LHCN-M2 (cell line): ENCODE measurements at places on chromosomes 4 and X. TPM values are rescaled to one million over a fixed set of nuclear protein-coding genes. Genes with fewer than 3 reads are reported as not detected.

- DNase-seq = no peak
Observed at GRCh38 chrX:147069926-147070325, 255.4 kb upstream of the CXorf51A start.

- no peak for DNase-seq
Observed at GRCh38 chrX:108438110-108438623, at the start of gene COL4A6. TSS of gene COL4A6 (minus strand) at chrX:108438422. CDS start at chrX:108438196, 226 bp downstream.

DNA sequence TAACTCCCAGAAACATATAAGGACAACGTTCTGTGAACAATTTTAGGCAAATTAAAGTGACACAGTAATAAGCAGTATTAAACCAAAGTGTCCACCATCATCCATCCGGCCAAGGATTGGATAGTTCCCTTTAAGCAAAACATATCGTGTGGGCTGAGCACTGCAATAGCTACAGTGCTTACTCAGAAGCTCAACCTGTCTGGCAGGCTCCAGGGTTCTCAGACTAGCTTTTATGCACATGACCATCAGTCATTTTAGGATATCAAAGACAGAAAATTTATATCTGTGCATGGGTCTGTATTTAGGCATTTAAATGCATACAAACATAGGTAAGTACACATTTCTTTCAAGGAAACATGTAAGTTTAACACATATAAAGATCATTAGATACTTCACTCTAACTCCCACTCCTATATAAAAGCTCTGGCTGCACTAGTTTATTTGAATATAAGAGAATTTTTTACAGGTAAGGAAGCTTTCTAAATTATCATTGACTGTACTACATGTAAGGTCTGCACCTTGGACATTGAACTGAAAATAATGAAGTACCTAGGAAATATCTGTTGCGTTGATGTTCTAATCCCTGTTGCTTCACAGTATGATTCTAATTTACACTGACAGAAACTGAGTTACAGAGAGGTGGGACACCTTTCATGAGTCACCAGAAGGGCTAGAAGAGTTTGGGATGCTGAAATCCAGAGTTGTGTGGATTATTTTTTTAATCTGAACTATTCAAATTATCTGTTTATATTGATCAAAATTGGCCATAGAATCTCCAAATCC is 67.6 kb downstream of the ELOVL6 start:
- no peak for DNase-seq

Gene TBC1D8B
- 5.1 and 6.9 TPM in 2 replicates for total RNA-seq

Gene SMS
- 208 and 244 TPM in 2 replicates for total RNA-seq

Gene HPGD
- total RNA-seq = not detected in 2 replicates

DNA sequence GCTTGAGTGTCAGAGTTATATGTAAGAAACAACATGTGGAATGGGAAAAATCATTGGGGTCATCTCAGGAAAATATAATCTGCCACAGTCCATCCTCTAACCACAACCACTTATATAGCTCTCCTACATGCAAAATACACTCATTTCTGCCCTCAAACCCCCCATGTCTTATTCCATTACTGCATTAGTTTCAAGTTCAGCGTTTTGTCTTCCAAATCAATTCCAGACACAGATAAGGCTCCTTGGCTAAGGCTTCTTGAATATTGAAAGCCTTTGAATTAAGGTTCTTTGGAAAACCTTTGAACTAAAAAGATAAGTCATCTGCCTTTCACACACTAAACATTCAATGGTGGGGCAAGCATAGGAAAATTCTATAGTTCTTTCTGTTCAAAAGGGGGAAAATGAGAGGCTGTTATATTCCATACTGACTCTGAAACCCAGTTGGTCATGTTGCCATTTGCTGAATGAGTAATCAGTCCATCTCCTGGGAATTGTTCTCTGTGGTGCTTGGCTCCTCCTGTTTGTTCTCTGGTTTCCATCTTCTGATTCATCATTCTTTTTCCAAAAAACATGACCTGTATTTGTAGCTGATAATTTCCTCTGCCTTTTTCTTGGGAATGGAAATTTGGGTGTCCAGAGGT is 218.7 kb downstream of the BMPR1B start:
- peak; percentile 97 for DNase-seq

GRCh38 chr4:98522636-98523395 is 135.6 kb downstream of the TSPAN5 start:
- DNase-seq = peak; percentile 70

Gene MXRA5
- total RNA-seq = 0.11 and 0.13 TPM in 2 replicates

DNA sequence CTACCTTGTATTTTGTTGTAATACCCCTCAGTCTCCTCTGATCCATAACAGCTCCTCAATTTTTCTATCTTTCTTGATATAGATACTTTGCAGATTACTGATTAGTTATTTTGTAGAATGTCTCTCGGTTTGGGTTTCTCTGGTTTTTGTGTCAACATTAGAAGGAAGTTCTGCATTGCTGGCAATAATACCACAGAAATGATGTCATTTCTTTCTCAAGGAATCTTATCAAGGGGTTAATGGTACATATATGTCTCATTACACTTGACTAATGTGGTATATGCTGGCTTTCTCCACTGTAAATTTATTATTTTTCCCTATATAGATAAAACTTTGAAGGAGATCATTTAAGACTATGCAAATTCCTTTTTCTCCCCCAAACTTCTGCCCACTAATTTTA is 183.6 kb upstream of the DKK2 start:
- DNase-seq = no peak

Gene TTC29
- 0.11 and 0.19 TPM in 2 replicates for total RNA-seq

DNA sequence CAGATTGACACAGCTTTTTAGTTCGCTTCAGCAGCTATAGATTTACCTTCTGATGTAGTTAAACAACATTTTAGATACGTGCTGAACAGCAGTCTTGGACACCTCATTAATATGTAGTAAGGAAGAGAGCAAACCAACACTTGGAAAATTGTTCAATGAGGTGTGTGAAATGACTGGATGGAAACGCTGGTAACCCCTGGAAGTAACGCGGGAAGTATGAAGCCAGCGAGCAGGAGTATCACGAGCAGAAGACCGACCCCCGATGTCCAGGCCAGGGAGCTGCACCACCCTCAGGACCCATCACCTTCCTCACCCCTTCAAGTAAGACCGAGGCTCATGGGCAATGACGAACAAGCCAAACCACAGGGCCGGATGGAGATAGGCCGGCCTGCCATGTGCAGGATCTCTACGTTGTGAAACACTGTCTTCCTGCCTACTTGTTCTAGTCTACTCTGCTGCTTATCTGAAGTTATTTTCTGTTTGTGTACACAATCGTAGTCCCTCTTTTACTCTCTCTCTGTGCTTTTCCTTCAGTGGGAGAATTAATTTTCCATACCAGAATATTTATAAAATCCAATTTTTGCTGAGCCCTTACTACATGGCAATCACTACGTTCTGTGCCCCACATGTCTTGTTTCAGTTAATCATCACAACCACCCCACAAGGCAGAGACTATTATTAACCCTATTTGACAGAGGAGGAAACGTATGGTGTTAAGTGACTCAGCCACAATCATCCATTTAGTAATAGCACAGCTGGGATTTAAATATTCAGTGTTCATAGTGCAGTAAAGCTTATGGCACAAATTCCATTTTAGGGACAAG is 221.7 kb downstream of the APBB2 start:
- peak; percentile 90 for DNase-seq

- no peak for DNase-seq
Observed at GRCh38 chrX:57329008-57329407, 42.5 kb downstream of the FAAH2 start.

Gene STARD8
- total RNA-seq = 10.6 and 12.1 TPM in 2 replicates

GRCh38 chr4:52019936-52020657 is at the start of gene LRRC66:
TSS of gene LRRC66 (minus strand) at chr4:52020363. CDS start at chr4:52017613, 2,750 bp downstream.
- DNase-seq = no peak

GRCh38 chr4:87024201-87024600 is 89.4 kb downstream of the AFF1 start:
- DNase-seq = no peak

- DNase-seq = no peak
Observed at GRCh38 chrX:155054255-155054654, 16.7 kb downstream of the CMC4 start.

Gene CCDC158
- total RNA-seq = not detected in 2 replicates

GRCh38 chrX:107684956-107685385 is 56.7 kb downstream of the PRPS1 start:
- peak; percentile 52 for DNase-seq

GRCh38 chrX:24396931-24397279 is 36.5 kb downstream of the SUPT20HL1 start:
- DNase-seq = no peak

Gene ABCB7
- total RNA-seq = 14.6 and 15.5 TPM in 2 replicates

Gene IL1RAPL2
- total RNA-seq = 0.58 and 0.63 TPM in 2 replicates

Gene FANCB
- 6.2 and 8.3 TPM in 2 replicates for total RNA-seq

- DNase-seq = peak; percentile 25
Observed at GRCh38 chr4:156559346-156559745, 412.3 kb downstream of the PDGFC start.

GRCh38 chr4:83071116-83071515 is 36.1 kb downstream of the COPS4 start:
- peak; percentile 35 for DNase-seq

Gene TAF7L
- total RNA-seq = 0.13 TPM in 1 of 2 replicates, not detected in the other

DNA sequence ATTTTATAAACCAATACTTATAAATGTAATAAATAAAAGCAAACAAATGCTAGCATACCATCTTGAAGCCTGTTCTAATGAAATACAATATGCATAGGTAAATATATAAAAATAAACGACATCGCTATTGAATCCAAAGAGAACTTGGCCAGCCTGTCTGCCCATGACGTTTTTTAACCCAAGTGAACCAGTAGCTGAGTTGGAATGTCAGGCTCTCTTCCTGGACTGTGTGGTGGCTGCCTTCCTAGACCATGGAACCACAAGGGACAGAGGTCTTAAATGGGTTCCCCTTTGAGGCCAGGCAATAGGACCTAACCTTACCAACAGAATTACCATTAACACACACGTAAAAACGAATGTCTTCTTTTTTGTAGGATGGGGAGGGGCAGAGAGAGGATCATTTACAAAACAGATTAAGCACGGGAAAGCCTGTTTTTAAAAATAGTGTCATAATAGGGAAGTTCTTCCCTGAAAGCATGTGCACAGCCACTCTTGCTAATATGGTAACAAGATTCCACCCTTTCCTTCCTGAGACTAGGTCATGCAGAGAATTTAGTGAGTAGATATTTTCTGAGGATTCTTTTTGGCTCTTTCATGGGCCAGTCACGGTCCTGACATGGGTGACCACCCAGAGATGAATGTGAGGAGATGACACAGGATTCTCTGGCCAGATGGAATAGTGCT is 69.4 kb upstream of the ACSL1 start:
- DNase-seq = no peak

Gene STS
- 7.9 and 10.0 TPM in 2 replicates for total RNA-seq

DNA sequence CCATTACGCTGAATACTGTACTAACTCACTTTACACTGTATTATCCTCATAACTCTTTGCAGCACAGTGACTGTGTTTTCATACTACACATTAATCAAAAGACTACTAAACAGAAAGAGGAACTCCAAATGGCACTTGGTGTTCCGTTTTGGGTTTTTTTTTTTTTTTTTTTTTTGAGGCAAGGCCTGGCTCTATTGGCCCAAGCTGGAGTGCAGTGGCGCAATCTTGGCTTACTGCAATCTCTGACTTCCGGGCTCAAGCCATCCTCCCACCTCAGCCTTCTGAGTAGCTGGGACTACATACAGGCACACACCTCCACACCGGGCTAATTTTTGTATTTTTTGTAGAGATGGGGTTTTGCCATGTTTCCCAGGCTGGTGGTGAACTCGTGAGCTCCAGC is 10.7 kb downstream of the KLHL8 start:
- no peak for DNase-seq

DNA sequence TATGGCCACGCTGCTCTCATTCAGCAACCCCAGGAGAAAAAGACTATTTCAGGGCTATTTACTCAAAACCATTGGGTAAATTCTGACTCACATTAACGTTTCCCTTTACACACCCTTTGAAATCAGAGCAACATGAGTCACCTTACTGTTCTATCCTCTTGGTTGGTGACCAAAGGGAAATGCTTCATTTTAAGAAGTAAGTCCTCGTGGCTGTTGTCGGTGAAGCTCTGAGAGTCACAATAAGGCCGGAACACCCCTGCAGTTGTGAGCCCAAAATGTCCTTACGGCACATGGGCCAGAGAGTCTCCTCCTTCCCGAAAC is 56.3 kb upstream of the SPRY1 start:
- peak; percentile 96 for DNase-seq

Gene ASMT
- not detected in 2 replicates for total RNA-seq

Gene FOXR2
- not detected in 2 replicates for total RNA-seq

Gene DGKK
- not detected in 2 replicates for total RNA-seq

DNA sequence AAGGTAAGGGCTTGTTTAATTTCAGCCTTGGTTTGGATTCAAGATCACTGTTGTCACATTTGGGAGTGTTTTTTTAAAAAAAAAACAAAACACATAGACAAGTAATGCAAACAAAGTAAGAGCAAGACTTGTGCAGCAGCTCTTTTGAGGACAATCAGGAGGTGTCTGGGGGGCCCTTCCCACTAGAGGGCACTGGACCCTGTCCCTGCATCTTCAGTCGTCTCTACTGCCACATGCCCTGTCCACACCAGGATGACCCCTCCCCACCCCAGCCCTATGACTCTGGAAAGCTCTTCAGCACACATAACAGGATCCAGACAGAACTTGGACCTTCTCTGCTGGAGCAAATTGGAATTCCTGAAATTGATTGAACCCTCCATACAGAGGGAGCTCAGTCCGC is 71.0 kb downstream of the USP46 start:
- DNase-seq = peak; percentile 18

DNA sequence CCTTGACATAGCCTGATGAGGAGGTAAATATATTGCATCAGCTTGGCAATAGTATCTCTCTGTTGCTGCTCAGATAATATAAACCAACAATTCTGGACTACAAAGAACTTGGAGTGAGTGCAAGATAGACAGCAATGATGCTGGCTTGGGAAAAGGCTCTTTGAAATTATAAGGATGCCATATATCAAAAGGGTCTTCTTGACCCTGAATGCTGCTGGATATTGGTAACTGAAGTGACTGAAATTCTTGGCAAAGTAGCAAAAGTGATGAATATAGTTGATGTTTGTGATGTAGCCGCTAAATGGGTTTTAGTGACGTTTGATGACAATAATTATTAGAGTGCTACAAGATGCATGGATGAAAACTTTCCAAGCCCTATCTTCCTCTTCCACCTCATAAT is 1391.6 kb downstream of the ADGRL3 start:
- DNase-seq = no peak

- peak; percentile 89 for DNase-seq
Observed at GRCh38 chr4:169225058-169225751, 45.6 kb downstream of the SH3RF1 start.

Gene RAI2
- total RNA-seq = 0.11 TPM in 1 of 2 replicates, not detected in the other

Gene KLKB1
- total RNA-seq = 0.19 TPM in 1 of 2 replicates, not detected in the other

Gene PDCL2
- total RNA-seq = not detected in 2 replicates

- DNase-seq = peak; percentile 8
Observed at GRCh38 chrX:47264483-47265173, 31.8 kb downstream of the USP11 start.

Gene GPR82
- not detected in 2 replicates for total RNA-seq

Gene GAGE13
- total RNA-seq = not detected in 2 replicates

Gene ELMOD2
- total RNA-seq = 34.2 and 35.5 TPM in 2 replicates

DNA sequence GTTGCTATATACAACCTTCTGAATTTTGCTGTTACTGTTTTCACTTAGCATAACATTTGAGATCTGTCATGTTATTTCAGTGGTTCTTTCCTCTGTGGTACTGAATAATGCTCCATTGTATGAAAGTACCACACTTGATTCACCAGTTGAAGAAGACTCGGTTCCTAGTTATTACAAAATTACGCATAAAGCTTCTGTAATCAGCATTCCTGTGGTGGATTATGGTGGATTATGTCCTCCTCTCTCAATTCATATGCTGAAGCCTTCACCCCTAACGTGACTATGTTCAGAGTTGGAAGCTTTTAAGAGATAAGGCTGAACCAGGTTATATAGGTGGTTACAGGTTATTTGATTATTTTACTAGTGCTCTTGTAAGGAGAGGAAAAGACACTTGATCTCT is 2143.5 kb upstream of the AGA start:
- DNase-seq = no peak
